ENCODE measurements at places on chromosomes 16 and 17. TPM values are rescaled to one million over a fixed set of nuclear protein-coding genes. Genes with fewer than 3 reads are reported as not detected.

DNA sequence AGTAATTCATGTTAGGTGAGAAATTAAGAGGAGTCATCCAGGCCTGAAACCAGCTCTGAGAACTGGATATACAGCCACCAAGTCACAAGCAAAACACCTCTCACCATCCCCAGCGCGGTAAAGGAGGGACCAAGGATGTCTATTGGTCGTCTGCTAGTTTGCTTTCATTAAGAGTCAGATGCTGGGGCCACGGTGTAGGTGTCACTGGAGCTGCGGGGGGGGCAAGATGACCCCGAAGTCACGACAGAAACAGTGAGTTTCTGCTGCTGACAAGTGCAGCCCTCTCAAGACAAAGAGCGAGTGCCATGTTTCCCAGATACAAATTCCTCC, 790 bp downstream of the NCBP3 start:
- DNase-seq, result no peak

Gene ALOX15
- polyA plus RNA-seq, result not detected

- DNase-seq, result no peak
These were observed 97.1 kb downstream of the ITFG1 start for GRCh38 chr16:47363761-47364160.

DNA sequence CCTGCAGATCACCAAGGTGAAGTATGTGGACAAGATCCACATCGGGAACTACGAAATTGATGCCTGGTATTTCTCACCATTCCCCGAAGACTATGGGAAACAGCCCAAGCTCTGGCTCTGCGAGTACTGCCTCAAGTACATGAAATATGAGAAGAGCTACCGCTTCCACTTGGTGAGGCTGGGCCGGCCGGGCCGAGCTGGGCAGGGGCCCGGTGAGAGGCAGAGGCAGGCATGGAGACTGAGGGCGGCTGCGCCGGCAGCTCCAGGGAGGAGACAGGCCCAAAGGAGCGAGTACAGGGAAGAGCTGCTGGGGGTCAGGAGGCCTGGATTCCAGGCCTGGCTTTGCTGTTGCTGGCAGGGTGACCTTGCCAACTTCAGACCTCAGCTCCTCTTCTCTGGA, 8.3 kb downstream of the PRSS8 start:
- DNase-seq, result no peak

- DNase-seq, result no peak
These were observed 147.4 kb upstream of the IRX5 start for GRCh38 chr16:54783226-54783625.

Data from BJ (cell line).